ENCODE measurements at places on chromosomes 6 and 20. TPM values are rescaled to one million over a fixed set of nuclear protein-coding genes. Genes with fewer than 3 reads are reported as not detected.

The RAET1E gene
- 1.3 TPM for total RNA-seq

The SCRT2 gene
- total RNA-seq, result not detected

The LTA gene
- not detected for total RNA-seq

The C6orf52 gene
- total RNA-seq, result 0.82 TPM

The IL17A gene
- total RNA-seq, result not detected

The CASS4 gene
- 0.03 TPM for total RNA-seq

The RIPOR3 gene
- 0.05 TPM for total RNA-seq

The TCP11 gene
- total RNA-seq, result not detected

Data from A375 (cell line).